Stomach (tissue), 19 donors: ENCODE measurements at places on chromosomes 16 and 17.

DNA sequence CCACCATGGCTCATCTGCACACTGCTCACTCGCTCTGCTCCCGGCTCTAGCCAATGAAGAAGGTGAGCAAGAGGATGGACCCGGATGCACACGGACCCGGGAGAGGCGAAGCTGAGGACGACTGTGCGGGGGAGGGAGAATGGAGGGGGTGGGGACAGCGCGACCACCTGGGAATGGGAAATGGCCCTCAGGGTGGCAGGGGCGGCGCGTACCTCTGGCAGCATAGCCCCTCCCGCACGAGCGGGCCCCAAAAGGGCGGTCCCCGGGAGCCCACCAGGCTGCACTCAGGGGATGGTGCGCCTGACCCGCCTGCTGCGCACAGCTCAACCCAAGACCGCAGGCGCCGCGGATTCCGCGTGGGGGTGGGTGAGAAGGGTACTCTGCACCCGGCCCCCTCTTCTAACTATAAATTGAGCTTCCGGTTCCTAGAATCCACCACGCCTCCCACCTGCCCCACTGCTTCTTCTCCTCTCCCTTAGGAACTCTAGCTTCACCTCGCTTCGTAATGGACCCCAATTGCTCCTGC, 6.1 kb downstream of the MT1H start:
- DNase-seq = peak; percentile 58

DNA sequence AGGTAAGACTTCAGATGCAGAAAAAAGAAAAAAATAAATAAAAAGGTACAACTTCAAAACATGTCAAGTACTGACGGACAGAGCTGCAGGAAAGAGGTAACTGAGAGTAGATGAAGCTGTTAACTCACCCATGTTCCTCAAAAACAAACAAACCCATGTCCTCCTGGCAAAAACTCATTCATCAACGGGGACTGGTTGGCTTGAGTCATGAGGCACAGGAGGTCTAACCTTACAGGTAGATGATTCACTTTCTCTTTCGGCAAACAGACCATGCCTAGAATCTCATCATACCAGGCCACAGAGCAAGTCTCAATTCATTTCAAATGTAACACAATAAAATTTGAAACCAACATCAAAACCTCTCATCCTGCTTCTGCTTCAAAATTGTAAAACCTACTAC, 12.3 kb upstream of the FASN start:
- peak; percentile 69 for DNase-seq

DNA sequence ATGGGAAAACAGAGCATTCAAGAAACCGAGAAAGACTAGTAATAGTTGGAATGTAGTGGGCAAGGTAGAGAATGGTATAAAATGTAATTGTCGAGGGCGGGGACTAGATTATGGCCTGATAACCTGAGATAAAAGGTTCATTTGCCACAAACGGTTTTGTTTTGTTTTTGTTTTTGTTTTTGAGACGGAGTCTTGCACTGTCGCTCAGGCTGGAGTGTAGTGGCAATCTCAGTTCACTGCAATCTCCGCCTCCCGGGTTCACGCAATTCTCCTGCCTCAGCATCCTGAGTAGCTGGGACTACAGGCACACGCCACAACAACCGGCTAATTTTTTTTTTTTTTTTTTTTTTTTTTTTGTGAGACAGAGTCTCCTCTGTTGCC, 1.4 kb downstream of the NEK8 start:
- DNase-seq = no peak

DNA sequence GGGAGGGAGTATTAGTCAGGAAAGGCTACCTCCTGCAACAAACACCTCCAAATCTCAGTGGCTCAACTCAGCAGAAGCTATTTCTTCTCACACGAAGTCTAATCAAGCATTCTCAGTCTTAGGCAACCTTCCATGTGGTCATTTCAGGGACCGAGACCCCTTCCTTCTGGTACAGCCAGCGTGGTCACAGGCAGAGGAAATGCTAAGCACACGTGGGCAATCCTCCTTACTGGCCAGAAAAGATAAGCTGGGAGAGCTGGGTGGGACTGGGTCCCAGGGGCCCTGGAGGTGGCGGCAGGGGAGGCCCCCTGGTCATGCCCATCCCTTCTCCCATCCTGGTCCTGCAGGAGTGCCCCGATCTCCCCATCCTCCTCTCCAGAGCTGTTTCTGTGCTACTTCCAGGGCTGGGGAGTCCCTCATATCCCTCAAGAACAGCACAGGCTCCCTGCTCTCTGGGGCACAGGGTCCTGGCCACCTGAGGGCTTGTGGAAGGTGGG, 5.7 kb upstream of the CX3CL1 start:
- no peak for DNase-seq

DNA sequence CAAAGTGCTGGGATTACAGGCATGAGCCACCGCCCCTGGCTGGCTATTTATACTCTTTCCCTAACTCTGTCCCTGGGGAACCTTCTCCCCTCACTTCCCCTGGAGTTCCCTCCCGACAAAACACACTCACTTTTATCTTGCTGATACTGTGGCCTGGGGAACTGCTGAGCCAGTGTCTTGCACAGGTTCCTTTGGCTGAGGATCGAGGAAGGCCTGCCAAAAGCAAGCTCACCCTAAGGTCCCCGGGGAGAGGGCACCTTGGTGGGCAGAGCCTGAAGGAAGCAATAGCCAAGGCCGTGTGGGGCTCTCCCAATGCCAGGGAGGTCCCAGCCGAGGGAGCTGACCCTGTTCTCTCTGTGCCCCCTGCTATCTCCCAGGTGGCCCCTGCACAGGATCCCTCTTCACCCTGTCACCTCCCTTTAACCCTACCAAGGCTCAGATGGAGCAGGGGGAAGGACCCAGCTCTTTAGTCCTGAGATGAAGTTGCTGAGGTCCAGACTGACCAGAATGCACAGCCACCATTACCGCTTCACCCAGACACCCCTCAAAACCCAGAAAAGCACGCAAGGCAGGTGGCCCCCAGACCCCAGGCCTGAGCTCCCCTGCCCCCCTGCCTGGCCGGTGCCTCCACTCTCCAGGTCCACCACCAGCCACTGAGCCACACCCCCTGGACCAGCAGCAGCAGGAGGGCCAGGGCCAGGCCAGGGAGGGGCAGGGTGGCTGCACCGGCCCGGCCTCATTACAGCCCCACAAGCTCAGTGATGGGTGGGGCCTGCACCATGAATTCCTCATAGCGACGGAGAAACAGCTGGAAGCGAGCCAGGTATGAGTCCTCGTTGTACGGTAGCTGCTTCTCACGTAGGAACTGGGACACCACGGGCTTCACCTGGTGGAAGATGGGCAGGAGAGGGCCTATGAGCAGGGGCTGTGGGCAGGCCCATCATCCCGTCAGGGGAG, 5.1 kb upstream of the FDXR start:
- peak; percentile 77 for DNase-seq
